ENCODE measurements at places on chromosomes 2 and 18.
A peak's percentile ranks its signal among the peaks of the same experiment; 100 is the strongest.

DNA sequence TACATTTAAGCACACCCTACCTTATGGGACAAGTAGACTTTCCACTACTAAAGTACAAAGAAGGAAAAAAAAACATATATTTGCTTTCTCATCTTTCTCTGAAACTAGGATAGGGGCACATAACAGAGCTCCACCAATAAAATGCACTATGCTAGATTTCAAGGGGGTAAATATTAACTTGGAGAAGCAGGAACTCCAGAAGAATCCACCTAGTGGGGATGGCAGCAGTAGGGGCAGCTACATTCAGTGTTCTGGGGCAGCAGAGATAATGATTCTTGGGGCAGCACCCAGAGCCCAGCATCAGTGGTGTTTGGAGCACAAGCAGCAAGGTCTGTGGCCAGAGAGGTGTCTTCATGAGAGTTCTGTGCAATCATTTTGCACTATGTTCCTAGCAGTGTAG lies 64.7 kb downstream of the DTNB start:
- DNase-seq, result no peak

DNA sequence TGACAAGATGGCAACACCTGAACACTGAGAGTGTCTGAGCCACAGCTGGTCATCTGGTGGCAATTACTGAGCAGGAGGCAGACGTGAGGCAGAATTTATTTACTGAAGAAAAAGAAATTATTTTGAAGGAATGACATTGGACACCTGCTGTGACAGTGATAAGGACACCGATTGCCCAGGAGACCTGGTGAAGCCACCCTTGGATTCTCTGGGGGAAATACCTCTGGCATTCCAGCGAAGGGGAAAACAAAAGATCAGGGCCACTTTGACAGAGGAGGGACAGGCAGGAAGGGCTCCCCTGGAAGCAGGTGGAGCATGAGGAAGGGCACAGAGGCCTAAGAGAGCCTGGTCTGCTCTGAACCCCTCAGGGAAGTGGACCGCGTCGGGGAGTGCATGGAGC lies 85.4 kb upstream of the ALPP start:
- DNase-seq, result no peak

GRCh38 chr18:55779691-55780585 lies 191.9 kb upstream of the TCF4 start:
- peak; percentile 48 for DNase-seq

DNA sequence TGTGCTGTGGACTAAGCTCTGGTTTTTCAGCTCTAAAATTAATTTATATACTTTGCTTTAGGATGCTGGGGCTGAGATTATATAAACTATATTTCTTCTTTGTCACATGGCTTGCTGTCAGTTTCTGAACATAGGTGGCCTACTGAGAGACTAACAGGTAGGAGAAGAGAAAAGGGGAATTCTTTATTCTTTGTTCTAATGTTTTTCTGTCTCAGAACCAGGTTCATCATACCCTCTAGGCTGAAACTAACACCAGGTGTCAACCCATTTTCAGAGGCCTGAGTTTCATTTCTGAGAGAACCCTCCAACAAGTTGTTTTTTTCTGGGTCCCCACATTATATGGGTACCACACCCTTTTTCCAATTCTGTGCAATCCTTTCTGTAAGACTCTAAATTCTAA lies 843.6 kb downstream of the TRIB2 start:
- DNase-seq, result no peak

- DNase-seq, result no peak
Observed at GRCh38 chr2:15047184-15047583, 414.7 kb downstream of the LRATD1 start.

DNA sequence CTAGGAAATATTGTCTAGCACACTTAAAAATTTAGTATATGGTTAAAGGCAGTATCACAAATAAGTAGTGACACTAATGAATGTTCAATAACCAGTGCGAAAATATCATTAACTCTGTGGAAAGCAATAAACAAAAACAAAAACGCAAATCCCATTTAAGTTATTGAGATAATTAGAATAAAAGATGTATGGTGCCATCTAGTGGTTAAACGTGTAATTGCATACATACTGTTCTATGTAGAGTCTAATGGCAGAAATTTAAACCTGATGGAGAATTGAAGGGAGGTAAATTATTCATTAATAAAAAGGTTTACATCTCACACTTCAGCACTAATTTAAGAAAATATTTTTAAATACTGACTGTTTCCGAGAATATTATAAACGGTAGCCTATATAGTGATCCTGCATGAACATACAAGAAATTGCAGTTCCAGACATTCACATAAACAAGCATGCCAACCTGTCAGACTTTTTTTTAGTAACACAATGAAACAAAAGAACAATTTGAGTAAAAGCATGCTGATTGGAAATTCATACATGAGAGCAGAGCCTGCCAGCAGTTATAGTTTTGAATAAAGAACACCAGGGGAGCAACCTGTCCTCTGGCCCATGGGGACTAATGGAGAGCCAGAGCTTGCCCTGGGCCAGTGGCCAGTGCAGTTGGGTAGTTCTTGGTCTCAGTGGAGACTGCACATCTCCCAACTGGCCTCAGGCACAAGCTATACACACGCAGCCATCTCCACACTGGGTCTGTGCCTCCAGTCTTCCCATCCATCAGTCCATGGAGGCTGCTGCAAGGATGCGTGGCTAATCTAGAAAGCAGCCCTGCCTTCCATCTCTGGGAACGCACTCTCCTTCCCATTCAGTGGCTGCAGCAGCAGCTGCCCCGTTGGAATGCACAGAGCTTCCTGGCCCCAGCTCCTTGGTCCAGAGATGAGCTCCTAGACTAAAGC lies 28.0 kb downstream of the GCG start:
- DNase-seq, result peak; percentile 77

GRCh38 chr2:224449212-224450147 lies 47.6 kb upstream of the FAM124B start:
- peak; percentile 27 for DNase-seq

GRCh38 chr2:492178-492577 lies 185.0 kb downstream of the TMEM18 start:
- DNase-seq, result no peak

- DNase-seq, result no peak
Observed at GRCh38 chr2:160252900-160253299, 52.8 kb upstream of the ITGB6 start.

GRCh38 chr2:88345842-88346241 lies 106.7 kb downstream of the FOXI3 start:
- no peak for DNase-seq

DNA sequence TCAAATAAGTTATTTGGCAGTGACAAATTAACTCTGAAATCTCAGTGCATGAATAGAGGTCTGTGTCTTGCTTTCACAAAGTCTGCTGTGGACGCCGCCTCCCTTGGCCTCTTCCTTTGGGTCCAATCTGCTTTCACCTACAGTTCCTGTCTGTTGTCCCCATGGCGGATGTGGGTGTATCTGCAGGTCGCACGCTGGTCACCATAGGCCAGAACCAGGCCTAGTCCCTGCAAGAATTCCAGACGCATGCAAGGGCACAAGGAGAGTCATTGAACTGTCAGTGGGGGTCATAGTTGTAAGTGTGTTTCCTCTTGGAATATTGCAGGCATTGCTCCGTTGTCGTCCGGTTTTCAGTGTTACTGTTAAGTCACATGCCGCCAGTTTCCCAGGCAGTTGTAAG lies 7.4 kb downstream of the SOCS6 start:
- no peak for DNase-seq

DNA sequence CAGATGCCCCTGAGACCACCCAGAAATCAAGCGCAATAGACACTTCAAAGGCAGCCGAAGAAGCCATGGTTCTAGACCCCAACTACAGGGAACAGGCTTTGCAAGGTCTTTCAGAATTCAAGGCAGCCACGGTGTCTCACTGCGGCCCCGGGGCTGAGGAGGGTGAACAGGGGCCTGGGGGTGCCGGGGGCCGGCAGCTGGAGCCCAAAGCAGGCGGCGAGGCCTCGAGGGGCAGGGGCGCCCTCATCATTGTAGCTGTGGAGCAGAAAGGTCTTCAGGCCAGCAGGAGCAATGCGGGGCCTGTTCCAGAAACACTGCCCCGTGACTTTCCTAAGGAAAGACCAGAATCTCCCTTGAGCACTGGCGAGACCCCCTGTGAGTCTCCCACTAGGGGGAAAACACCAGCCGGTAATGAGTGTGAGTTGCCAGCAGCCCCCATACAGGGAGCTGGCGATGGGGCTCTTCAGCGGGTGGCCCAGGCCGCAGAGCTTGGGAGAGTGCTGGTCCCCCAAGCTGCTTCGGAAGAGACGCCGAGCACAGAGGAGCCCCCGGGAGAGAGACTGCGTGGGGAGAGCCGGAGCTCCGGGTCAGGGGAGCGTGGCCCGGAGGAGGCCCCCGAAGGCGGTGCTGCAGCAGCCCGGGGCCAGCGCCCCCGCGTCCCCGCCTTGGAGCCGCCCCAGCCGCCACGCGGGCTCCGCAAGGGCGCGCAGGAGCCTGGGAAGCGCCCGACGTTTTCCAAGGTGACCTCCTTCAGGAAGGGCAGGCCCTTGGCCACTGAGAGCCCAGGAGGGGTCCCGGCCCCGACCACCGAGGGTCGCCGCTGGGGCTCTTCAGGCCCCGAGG lies 79.1 kb downstream of the ARHGEF4 start:
- no peak for DNase-seq

DNA sequence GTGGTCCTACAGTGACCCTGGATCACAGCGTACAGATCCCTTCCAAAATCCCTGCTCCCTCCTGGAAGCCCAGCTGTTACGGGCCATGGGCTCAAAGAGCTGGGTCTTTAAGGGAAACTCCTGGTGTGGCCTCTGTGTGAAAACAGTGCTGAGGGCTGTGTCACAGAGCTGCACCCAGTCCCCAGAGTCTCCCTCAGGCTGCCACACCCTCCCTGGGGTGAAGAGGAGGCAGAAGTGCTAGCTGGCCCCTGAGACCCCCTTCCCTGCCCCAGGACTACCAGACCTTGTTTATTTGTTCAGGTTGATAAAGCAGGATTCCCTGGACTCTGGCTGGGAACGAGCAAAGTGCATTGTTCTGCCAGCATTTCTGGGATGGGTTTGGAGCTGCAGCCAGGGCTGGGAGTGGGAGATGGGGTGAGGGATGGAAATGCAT lies 7.7 kb downstream of the ATOH8 start:
- DNase-seq, result no peak

GRCh38 chr18:26784599-26784998 lies 80.9 kb downstream of the AQP4 start:
- no peak for DNase-seq

DNA sequence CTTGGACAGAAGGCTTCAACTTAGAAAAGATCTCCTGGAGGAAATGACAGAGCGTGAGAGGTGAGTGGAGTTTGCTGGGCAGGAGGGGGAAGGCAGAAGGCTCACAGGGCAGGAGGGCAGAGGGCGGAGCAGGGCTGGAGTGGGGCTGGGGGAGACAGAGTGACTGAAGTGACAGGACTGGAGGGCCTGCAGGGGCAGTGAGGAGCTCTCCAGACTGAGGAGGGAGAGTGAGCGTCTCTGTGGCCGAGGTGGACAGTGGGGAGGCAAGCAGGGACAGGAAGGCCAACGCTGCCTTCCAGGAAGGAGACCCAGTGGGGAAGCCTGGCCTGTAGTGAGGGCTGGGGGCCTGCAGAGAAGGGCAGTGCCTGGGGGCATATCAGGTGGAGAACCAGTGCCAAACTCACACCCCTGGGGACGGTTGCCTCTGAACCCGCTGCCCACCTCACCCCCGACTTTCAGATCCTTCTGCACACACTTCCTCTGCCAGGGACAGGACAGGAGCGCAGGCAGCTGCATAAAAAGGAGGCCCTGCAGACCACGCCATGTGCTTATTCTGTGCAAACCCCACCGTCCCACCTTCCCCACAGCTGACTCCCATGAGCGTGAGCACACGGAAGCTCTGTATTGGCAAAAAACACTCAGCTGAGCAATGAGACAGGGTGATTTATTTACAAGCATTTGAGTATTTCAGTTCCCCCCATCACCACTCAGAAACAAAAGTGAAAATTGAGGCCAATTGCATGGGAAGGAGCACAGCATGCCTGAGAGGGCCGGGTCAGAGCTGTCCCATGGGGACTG lies 244.3 kb downstream of the FAM210A start:
- no peak for DNase-seq

- DNase-seq, result no peak
Observed at GRCh38 chr2:121074293-121074932, 210.6 kb downstream of the TFCP2L1 start.

DNA sequence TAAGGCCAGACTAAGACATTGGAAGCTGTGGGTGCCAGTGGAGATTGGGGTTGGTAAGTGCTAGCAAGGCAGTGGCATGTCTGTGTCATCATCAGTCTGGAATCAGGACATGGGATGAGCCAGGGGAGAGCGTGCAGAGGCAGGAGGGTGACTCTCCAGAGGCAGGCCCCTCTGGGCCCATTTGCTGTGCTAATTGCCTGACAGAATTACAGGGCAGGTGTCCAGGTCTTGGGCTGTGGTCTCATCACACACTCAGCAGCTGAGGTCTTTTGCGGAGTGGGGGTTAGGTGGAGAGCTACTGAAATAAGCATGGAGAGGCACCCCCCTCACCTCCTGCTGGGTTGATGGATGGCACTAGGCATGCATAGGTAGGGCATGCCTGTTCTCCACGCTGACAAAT lies 57.4 kb downstream of the CELF4 start:
- DNase-seq, result no peak

- no peak for DNase-seq
Observed at GRCh38 chr2:69524799-69525198, 87.6 kb upstream of the NFU1 start.

DNA sequence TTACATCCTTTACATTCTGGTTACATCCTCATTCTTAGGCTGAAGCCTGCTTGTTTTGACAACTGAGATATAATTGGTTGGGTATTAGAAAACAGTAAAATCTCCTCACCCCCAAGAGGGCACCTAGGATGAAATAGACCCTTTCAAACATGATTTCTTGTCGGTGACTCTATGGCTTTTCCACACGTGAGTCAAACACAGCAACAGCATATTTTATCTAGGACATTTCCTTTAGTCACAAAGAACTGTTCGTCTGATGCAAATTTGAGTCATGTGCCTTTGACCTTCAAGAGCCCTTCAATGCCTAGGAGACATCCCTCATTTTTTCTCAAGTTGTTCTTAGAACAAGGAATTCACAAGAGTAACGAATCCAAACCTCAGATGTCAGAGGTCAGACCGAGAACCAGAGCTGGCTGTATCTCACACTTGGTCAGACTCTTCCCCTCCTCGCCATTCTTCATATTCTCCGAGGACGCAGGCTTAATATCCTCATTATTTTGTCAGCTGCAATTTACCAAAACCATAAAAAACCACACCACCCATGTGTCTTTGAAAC lies 60.5 kb upstream of the ALKAL2 start:
- DNase-seq, result peak; percentile 16

GRCh38 chr2:18762667-18763066 lies 173.3 kb upstream of the NT5C1B start:
- DNase-seq, result no peak
